ENCODE measurements at places on chromosomes 2 and 18.

DNA sequence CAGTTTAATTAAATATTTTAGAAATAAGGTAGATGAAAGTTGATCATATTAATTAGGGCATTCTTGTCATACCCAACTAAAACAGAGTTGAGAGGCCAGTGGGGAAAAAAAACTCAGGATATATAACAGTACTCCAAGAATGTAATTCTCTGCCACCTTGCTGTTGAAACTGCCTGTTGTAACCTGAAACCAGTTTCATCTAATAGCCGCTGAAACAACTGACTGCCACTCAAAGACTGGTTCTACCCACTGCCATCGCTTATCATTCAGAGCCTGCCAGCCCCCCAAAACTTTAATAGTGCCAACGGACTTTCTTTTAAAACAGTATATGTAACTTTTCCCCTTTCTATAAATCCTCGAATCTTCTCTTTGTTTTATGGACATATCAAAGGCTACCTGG is 37.7 kb upstream of the FSIP2 start:
- DNase-seq, result no peak

DNA sequence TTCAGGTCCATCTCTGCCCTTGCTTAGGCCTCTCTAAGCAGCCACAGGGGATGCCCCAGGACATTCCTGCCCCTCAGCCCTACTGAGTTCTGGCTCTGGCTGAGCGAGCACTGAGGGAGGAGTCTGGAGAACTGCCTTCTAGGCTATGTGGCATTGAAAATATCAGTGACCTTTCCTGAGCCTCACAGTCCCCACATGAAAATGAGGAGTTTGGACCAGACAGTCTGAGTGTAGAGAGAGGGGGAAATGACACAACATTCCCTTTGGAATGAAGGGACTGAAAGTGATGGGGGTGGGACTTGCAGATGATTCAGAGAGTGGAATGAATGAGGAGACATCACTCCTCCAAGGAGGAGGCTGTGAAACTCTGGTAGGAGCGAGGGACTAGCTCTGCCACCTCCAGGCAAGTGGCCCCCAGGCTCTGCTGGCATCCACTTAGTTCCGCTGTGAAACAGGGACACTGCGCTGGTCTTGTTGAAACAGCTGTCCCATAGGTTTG is 8.0 kb downstream of the TNS1 start:
- DNase-seq, result no peak

DNA sequence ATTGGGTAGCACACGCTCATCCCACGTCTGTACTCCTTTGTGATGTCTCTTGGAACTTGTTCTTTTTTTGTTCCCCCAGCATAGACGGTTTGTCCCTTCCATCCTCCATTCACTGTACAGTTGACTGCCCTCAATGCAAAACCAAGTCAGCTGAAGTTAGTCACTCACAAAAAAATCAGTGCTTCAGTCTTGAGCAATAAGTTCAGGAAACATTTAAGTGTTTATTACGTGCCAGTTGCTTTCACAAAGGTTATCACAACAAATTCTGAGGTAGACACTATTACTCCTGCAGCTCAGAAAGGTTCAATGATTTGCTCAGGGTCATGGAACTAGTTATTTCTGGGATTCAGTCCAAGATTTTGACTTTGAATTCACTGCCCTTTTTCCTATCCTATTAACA is 102.2 kb downstream of the PDE1A start:
- no peak for DNase-seq

DNA sequence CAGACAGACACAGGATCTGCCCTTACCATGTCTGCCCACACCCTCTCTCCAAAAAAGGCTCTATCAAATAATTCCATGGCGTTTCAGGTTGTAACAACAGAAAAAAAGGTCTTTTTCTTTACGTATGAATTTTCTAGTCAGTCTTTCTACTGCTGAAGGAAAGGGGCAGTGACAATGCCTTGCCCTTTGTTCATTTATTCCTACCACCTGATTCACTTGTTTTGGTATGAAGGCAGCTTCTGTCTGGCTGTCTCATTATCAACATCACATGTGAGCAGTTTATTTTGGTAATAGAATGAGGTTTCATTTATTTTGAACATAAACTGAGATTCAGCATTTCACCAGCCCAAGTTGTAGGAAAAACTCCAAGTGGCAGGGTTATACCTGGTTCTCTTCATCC is 94.3 kb upstream of the KLF7 start:
- no peak for DNase-seq
